ENCODE measurements at places on chromosomes 3 and 15.

GRCh38 chr3:73550032-73550431 lies 74.7 kb downstream of the PDZRN3 start:
- DNase-seq, result no peak

GRCh38 chr3:97820780-97821179 lies 1.0 kb upstream of the CRYBG3 start:
- no peak for DNase-seq

DNA sequence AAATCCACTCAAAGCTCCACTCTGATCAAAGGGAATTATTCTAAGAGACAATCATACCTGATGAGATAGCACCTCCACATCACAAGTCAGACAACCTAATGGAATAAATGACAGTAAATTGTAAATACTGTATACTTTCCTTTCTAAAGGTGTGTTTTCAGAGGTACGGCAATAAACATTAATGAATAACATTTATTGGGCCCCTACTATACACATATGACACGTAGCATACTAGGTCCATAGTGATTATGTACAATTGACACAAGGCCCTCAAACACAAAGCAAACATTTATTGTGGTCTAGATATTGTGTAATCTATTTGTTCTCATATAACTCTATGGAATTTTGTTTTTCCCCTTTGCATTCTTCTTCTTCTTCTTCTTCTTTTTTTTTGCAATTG lies 429.8 kb downstream of the FOXP1 start:
- DNase-seq, result no peak

GRCh38 chr3:87324609-87325008 lies 48.2 kb upstream of the POU1F1 start:
- no peak for DNase-seq

GRCh38 chr3:134013280-134013679 lies 16.4 kb downstream of the SLCO2A1 start:
- no peak for DNase-seq

- DNase-seq, result no peak
Observed at GRCh38 chr3:134536781-134537180, 50.9 kb downstream of the CEP63 start.

DNA sequence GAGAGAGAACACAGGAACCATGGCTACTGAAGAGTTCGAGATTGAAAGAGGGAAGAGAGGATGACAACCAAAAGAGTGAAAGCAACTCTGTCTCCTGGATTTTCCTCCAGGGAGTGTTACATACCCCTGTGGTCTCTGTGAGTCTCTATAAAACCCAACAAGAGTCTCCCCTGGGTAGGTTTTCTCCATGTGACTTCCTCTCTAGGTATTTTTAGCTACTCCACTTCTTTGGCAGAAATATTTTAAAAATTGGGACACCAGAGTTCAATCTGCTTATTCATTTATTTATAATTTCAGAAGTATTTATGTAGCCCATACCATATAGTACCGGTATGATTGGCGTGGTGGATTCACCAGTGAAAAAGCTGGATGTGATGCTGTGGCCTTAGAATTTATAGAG lies 671.7 kb upstream of the NR2F2 start:
- DNase-seq, result no peak

- DNase-seq, result no peak
Observed at GRCh38 chr3:167716920-167717319, 17.8 kb downstream of the PDCD10 start.

- no peak for DNase-seq
Observed at GRCh38 chr3:72390841-72391240, 457.4 kb downstream of the SHQ1 start.

DNA sequence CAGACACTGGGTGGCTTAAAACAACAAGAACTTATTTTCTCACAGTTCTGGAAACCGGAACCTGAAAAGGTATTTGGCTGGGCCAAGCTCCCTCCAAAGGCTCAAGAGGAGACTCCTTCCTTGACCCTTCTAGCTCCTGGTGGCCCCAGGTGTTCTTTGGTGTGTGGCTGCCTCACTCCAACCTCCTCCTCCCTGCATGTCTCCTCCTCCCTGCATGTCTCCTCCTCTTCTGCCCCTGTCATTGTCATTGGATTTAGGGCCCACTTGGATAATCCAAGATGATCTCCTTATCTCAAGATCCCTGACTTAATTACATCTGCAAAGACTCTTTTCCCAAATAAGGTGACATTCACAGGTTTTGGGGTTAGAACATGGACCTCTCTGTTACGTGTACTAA lies 69.8 kb upstream of the MFGE8 start:
- DNase-seq, result no peak

Data from D721Med (cell line).